ENCODE measurements at places on chromosomes 1 and 21.

GRCh38 chr1:31700468-31701090 lies 3.2 kb downstream of the COL16A1 start:
- DNase-seq, result no peak

- DNase-seq, result no peak
Observed at GRCh38 chr1:41363591-41364320, 2.5 kb downstream of the FOXO6 start.

GRCh38 chr1:64822621-64823020 lies 77.7 kb downstream of the RAVER2 start:
- DNase-seq, result no peak

DNA sequence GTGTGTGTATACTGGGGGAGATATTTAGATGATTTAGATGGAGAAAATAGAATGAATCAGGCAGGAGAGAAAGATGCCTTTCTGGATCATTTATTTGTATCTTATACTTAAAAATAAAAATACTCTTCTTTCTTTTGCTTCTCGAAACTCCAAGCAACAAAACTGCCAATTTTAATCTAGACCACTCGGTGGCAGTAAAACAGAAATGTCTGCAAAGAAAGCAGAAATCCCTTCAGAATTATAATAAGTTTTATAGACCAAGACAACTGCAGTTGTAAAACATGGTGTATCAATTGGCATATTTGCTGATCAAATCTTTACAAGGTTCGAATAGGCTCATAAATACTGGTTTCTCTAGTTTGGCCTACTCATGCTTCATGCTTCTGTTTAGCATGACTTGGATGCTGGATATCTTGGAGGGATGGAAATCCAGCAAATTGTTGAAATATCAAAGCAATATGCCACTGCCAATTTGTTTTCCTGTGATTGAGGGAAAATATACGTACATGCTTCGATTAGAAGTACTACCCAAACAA lies 15.1 kb upstream of the C1orf87 start:
- no peak for DNase-seq

DNA sequence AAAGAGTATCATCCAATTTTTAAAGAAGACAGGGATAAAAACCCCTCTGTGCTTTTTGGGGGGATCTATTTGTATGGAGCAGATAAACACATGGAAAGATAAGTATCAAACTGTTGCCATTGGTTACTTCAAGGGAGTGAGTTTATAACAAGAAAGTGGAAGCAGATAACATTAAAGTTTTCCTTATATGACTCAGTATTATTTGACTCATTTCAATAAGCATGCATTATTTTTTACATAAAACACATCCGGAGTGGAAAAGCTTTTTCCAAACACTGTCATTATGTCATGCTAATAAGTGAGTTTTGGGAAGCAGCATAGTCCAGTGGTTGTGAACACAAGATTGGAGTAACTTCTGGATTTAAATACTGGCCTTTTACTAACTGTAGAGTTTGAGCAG lies 452.2 kb downstream of the LTN1 start:
- no peak for DNase-seq
